ENCODE measurements at places on chromosomes 11 and 22.

GRCh38 chr11:77147668-77148321, 19.7 kb downstream of the MYO7A start:
- DNase-seq, result no peak

- no peak for DNase-seq
These were observed 59.0 kb downstream of the LRP5 start for GRCh38 chr11:68371171-68372041.

- no peak for DNase-seq
These were observed 392.9 kb downstream of the TBC1D22A start for GRCh38 chr22:47155131-47155885.

DNA sequence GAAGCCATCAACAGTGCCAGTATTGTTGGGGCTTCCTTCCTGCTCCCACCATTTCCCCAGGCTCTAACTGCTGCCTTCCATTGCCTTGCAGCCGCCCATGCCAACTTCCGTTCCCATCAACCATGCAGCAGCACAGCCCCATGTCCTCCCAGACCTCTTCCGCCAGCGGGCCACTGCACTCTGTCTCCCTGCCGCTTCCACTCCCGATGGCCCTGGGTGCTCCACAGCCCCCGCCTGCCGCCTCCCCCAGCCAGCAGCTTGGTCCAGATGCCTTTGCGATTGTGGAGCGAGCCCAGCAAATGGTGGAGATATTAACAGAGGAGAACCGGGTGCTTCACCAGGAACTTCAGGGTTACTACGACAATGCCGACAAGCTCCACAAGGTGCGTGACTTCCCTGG, 53.3 kb downstream of the AMOTL1 start:
- DNase-seq, result no peak

GRCh38 chr11:118156531-118157185, 4.0 kb upstream of the SCN4B start:
- no peak for DNase-seq
